ENCODE measurements at places on chromosomes 13 and 19. TPM values are rescaled to one million over a fixed set of nuclear protein-coding genes. Genes with fewer than 3 reads are reported as not detected.

The ZFR2 gene
- total RNA-seq = not detected

The CRYL1 gene
- 144 TPM for total RNA-seq

The HNRNPUL1 gene
- 179 TPM for total RNA-seq

The NTN5 gene
- total RNA-seq = not detected

The KLK14 gene
- total RNA-seq = 0.52 TPM

The CEBPG gene
- total RNA-seq = 62.1 TPM

The EPSTI1 gene
- 5.4 TPM for total RNA-seq

The CDX2 gene
- total RNA-seq = 271 TPM

The KL gene
- 1.9 TPM for total RNA-seq

The GFY gene
- total RNA-seq = not detected

The AKT1S1 gene
- total RNA-seq = 32.7 TPM

- DNase-seq = no peak
Observed at GRCh38 chr19:34172661-34173192, 423 bp downstream of the LSM14A start.

DNA sequence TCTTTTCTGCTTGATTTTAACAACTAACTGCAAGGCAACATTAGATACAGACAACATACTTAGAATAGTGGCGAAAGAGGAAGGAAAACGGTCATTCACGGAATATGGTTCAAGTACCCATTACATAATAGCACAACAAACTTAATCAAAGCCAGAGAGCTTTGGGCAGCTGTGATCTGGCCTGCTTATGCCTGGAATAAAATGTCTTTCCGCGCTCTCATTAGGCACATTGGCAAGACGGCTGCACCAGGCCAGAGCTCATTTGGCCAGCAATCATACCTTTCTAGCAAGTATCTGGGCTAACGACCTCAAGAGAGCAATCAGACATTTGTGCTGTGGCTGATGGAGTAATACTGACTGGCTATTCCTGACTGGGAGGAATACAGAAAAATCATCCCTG, 112.8 kb downstream of the NALCN start:
- DNase-seq = no peak

- peak; percentile 39 for DNase-seq
Observed at GRCh38 chr19:7789447-7789846, 26.4 kb downstream of the CLEC4M start.

- DNase-seq = peak; percentile 74
Observed at GRCh38 chr13:97226788-97227627, 4.9 kb downstream of the MBNL2 start.

- DNase-seq = peak; percentile 17
Observed at GRCh38 chr19:39969266-39969665, 1.7 kb upstream of the PSMC4 start.

- DNase-seq = no peak
Observed at GRCh38 chr13:112483299-112483698, 104.7 kb downstream of the TUBGCP3 start.

GRCh38 chr13:106570299-106570852, 2.4 kb upstream of the ARGLU1 start:
- DNase-seq = peak; percentile 52

GRCh38 chr19:55305983-55306562, 19.1 kb downstream of the TMEM150B start:
- DNase-seq = no peak

- no peak for DNase-seq
Observed at GRCh38 chr19:35220315-35220921, 8.1 kb downstream of the FAM187B start.

- no peak for DNase-seq
Observed at GRCh38 chr13:54805743-54806142, 1777.1 kb downstream of the OLFM4 start.

DNA sequence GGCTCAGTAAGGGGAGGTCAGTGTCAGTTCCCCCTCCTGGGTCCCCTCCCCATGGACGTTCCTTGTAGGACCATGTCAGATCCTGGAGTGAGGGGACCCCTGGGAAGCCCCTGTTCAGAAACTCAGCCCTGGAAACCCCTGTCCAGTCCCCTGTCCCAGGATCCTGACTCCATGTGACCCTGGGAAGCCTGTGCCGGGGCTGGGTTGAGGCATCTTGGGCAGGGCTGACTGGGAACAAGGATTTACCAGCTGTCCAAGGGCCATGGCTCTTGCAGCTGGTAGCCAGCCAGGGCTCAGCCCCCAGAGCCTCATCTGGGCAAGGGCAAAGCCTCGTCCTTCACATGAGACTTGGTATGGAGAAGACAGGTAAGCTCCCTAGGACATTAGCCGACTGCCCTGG, 25.1 kb downstream of the CEACAM4 start:
- DNase-seq = no peak

DNA sequence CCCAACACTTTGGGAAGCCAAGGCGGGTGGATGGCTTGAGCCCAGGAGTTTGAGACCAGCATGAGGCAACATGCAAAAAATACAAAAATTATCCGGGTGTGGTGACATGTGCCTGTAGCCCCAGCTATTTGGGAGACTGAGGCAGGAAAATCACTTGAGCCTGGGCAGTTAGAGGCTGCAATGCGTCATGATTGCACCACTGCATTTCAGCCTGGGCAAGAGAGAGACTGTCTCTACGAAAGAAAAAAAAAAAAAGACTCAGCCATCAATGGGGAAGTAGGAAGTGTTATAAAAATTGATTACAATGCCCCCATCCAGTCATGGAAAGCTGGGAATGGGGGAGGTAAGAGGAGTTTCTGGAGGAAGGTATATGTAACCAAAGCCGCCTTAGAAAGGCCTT, 5.4 kb downstream of the TYK2 start:
- DNase-seq = no peak

DNA sequence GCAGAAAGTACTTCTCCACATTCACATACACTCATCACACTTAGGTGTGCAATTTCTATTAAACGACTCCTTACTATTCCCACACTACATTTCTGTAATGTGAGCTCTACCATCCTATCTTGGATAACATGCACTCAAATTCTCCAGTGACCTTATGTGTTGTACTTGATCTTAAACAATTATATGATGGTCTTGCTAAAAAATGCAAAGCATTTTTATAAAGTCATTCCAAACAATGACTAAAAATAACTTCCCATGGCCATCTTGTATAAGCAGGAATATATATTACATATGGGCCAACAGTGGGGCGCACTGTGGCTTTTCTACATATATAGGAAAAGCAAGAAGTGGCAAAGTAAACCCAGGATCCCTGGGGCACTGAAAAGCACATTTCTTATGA, 155.5 kb downstream of the FLT1 start:
- no peak for DNase-seq

GRCh38 chr19:47280183-47280797, 5.6 kb downstream of the INAFM1 start:
- DNase-seq = no peak

- no peak for DNase-seq
Observed at GRCh38 chr13:105579821-105580710, 955.4 kb downstream of the EFNB2 start.

GRCh38 chr13:77028202-77028601, 1.2 kb upstream of the FBXL3 start:
- DNase-seq = no peak

DNA sequence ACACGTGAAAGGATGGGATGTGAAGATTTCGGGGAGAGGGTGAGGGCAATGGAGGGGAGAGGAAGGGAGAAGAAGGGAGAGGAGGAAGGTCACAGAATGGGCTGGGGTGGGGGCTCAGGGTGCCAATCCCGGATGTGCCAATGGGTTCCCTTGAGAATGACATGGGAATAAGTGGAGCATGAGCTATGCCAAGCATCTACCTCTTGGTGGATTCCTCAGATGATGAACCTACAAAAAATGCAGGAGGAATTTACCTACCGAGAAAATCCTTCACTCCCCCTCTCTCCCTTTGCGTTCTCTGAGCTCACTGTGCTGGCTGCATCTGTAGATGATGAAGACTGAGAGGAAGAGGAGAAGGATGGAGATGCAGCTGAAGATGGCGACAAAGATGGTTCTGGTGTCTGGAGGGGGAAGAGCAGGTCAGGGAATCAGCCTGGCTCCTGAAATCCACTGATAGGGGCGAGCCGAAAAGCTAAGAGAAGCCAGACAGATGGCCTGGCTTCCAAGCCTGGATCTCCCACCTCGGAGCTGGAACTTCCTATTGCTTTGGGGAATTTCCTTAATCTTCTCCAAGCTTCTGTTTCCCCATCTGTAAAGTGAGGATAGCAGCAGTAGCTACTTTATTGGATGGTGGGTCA, 21.6 kb downstream of the VSTM1 start:
- DNase-seq = no peak

- DNase-seq = peak; percentile 72
Observed at GRCh38 chr19:14147797-14148605, 11.6 kb upstream of the ASF1B start.

DNA sequence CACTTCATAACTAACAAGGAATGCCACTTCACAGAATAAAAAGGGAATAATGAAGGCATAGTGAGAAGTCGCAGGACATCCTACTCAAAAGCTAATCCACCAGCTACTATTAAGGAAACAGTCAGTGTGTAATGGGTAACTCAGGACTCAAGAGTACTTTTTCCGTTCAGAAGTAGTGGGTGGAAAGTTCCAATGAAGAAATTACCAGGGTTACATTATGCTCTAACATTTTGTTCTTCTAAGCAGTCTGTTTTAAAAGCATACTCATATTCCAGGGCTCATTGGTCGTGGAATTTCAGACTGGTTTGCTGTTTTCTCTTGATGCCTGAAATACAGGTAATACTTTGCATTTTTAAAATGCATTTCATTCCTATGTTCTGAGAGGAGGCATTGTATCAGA, 222.4 kb upstream of the IRS2 start:
- no peak for DNase-seq

DNA sequence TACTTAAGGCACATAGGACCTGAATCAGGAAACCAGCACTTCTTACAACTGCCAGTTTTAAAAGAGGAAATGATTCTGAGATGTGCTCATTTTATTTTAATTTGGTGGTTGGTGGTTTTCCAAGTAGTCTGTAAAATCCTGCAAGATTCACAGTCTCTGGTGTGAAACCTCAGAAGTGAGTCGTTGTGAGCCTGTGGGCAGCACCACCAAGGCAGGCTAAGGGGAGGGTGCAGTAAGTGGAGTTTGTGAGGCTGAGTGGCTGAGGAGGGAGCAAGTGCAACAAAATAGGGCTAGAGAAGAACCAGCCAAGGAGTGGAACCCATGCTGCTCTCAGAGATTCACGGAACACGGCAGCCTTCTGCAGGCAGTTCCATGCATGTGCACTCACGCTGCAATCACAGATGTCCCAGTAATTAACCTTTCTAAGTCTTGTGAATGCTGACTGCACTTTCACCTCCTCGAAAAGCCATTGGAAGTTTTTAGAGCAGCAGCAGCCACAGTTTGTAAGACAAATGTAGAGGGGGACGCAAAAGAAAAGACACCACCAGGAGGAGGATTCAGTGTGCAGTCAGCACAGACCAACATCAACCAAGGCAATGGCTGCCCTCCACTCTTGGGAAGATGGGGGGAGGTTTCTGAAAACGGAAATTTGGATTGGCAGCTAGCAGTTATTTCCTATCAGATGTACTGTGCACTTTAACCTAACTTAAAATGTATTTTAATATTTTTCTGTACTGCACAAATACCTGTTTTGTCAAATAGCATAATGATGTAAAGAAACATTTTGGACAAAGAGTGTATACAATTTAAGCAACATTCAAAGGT, 44.9 kb downstream of the ESD start:
- no peak for DNase-seq

DNA sequence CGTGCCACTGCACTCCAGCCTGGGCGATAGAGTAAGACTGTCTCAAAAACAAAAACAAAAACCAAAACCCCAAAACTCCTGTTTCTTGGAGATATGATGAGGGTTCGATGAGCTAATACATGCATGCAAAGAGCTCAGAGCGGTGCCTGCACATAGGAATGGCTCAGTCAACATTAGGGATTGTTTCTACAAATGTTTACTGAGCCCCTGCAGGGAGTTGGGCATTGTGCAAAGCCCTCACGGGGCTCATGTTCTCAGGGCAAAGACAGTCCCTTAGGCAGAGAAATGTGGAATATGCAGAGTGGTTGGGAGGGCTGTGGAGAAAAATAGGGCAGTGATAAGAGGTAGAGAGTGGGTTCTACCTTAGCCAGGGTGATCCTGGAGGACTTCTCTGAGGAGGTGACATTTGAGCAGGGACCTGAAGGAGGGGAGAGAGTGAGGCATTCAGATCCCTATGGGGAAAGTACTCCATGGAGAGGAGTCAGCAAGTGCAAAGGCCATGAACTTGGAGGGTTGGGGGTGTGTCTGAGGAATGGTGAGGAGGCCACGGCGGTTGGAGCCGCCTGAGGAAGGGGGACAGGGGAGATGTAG, 1.5 kb upstream of the EHD2 start:
- no peak for DNase-seq

GRCh38 chr13:33252135-33252534, 33.4 kb downstream of the STARD13 start:
- DNase-seq = no peak

- DNase-seq = peak; percentile 56
Observed at GRCh38 chr13:98571955-98572662, 4.8 kb downstream of the STK24 start.

DNA sequence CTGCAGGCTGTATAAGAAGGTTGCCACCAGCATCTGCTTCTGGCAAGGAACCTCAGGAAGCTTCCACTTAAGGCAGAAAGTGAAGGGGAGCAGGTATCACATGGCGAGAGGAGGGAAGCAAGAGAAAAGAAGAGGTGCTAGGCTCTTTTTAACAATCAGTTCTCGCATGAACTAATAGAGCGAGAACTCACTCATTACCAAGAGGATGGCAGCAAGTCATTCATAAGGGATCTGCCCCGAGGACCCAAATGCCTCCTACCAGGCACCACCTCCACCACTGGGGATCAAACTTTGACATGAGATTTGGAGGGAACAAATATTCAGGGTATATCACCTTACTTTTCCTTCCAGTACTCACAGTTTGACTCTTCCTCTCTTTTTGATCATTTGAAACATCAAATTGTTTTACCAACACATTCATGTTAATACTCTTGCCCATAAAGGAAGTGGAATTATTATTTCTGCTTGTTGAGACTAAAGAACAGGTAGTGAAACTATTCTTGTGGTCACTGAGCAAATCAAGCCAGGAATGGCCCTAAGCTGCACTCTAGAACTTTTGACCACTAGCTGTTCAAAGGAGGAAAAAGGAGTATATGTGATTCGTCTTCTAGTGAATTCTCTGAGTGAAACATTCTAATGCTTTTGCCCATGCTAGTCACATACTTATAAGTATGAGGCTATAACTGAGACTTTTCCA, 45.0 kb downstream of the LACC1 start:
- DNase-seq = no peak

- DNase-seq = no peak
Observed at GRCh38 chr13:28320884-28321574, 173.9 kb downstream of the FLT1 start.
